ENCODE measurements at places on chromosomes 4 and X.

- no peak for DNase-seq
Observed at GRCh38 chr4:177573507-177573906, 131.3 kb upstream of the AGA start.

GRCh38 chr4:3408793-3409330 lies 32.9 kb upstream of the HGFAC start:
- no peak for DNase-seq

- DNase-seq, result no peak
Observed at GRCh38 chr4:118740869-118741268, 55.7 kb downstream of the METTL14 start.

DNA sequence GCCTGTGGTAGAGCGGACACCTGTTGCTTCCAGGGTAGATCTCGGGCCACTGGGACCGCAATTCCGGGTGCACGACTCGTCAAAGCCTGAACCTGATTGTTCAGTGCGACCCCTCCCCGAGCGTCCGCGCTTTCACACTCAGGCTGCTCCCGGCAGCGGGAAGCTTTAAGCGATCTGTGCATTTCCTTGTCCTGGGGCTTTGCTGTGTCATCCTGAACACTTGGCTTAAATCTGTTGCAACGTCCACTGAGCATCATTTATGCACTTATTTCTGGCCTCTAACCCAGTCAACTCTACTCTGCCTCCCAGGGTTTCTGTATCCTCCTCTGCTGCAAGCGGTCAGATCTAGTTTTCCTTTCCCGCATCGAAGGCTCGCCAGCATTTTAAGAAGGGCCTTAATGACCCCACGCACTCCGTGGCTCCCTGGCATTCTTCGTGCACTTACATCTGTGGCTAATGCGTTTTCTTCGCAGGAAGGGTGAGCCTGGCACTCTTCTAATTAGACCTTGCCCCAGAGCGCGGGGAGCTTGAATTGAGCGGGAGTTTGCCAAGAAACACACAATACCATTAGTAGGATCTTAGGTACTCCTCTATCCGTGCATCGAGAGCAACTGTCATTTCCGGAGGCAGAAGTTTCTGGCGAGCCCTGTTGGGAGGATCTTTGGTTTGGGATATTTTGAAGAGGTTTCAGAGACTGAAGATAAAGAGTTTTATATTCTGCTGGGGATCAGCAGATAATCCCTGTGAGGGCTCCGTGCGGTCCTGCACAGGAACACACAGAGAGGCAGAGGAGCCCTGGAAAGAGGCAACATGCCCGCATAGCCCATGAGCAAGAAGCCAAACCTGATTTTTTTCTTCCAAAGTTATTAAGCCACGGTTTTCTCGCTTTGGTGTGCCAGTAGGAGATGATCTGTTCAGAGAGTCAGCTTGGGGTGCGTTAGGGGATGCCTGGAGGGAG lies 654 bp upstream of the DDIT4L start:
- no peak for DNase-seq

GRCh38 chrX:70592091-70592490 lies 147.5 kb downstream of the DLG3 start:
- DNase-seq, result peak; percentile 20

DNA sequence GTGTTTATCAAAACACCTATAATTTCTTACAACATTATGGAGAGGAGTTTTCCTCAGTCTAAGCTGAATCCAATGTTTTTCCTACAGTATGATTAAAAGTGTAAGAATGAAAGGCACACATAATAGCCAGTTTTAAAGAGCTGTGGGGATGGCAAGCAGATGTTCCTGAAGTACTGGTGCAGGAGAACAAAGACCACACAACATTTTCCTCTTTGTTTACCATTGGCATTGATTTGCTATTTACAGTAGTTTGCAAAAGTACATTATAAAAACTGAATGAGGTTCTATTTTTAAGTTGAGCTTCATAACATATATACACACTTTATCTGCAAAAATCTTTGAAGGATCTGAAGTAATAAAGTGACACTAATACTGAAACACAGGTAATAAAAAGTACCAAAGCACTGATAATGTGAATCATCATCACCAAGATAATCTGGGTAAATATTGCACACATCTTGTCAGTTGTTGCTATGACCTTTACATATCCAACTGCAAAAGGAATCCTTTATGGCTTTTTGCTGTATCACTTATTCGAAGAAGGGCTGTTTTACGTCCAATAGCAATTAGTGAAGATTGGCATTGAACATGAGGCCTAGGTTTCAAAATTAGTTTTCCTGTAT lies 22.5 kb downstream of the TCEAL1 start:
- no peak for DNase-seq

DNA sequence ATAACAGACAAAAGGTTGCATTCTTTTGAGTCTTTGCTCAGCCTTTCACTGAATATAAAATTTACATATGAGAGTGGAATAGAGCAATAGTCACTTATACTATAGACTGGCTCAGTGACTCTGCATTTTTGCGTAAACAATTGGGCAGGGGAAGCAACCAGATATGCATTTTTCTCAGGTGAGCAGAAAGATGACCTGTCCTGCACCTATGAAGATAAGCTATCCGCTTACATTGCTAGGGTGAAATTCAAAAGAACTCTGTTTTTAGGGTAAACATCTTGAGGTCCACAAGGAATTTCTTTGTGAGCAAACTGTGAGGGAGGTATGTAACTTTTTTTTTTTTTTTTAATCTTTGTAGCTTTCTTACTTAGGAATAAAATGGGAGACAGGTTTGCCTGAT lies 602.4 kb upstream of the PRKX start:
- DNase-seq, result no peak

- DNase-seq, result no peak
Observed at GRCh38 chrX:107566604-107567262, 61.6 kb upstream of the PRPS1 start.

DNA sequence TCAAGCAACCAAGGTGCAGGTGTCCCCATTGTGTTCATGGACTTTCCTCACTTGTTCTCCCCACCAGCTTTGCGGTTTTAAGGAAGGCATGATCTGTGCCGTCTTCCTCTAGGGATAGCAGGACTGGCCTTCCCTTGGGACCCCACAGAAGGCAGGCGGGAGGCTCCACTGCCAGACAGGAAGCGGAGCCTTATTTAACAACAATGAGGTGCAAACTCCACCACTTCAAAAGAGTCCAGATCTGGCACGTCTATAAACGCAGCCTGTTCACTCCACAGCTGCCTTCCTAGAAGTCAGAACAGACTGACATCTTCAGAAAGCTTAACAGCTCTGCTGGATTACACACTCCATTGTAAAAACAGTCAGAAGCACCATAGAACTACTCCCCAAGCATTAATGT lies 1.7 kb upstream of the GPR143 start:
- no peak for DNase-seq

DNA sequence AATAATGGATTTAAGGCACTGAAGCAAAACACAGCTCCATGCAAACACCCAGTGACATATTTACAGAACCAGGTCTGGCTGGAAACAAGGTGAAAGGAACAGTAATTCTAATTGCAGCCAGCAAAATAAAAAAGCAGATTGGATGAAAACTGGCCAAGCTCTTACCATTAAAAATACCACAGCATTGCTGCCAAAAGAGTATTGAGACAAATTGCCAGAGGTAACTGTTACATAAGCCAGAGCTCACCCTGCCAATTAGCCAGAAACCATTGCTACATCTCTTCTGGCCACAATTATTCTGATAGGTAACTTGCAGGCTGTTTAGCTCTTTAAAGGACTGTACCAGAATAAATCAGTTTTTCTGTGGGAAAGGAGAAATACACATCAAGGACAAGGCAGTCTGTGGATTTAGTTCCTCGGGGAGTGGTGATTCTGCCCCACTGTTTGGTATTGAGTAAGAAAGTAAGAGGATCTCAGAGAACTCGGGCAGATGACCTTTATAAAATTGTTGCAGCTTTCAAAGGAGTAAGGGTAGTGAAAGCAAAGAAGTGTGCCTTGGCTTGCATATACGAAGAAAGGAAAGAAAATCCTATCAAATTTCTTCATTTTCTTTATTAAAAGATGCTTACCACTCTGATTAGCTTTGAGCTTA lies 369.5 kb downstream of the PPP3CA start:
- no peak for DNase-seq

DNA sequence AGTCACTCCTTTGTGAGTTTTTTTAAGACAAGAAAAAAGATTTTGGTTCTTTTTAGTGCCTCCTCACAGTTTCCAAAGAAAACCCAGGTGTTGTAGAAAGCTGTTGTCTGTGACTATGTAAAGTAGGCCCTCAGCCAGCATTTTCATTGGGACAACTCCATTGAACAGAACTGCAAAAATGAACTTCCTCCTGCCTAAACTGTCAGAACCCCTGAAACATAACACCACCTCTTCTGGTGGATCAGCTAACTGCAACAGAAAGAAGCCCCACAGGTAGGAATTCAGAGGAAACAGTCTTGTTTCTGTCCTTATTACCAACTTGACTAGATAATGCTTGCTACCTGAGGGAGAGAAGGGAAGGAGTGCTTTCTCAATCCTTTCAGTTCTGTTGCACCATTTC lies 3.4 kb upstream of the ATP11C start:
- no peak for DNase-seq

DNA sequence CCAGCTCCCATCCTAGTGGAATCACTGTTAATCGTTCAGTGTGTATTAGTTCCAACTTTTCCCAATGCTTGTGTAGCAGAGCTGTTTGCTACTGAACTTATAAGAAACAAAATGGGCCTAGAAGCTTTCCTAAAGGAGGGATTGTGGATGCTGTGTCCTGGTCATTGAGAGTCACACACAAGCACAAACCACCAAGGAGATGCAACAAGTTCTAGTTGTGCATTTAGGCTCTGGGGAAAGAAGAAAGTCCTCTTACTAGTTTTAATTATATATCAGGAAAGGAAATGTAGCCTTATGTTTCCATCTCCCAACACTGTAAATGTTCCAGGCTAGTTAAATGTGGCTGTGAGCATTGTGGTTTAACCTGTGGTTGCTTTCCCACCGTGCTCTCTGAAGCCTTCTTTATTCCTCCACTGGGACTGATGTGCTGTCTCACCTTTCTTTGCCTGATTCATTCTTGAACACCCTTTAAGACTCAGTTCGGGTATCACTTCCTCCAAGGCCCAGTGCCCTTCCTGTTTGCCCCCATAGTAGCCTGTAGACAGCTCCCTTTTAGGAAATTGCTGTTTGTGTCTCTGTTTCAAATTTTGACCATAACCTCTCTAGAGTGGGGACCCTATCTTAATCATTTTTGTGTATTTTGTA lies 34.3 kb downstream of the ATP10D start:
- no peak for DNase-seq

- DNase-seq, result no peak
Observed at GRCh38 chr4:164800786-164801185, 46.9 kb downstream of the SMIM31 start.

- no peak for DNase-seq
Observed at GRCh38 chr4:3313139-3313538, 20.3 kb downstream of the RGS12 start.

- no peak for DNase-seq
Observed at GRCh38 chr4:128840711-128841318, 31.3 kb downstream of the JADE1 start.

DNA sequence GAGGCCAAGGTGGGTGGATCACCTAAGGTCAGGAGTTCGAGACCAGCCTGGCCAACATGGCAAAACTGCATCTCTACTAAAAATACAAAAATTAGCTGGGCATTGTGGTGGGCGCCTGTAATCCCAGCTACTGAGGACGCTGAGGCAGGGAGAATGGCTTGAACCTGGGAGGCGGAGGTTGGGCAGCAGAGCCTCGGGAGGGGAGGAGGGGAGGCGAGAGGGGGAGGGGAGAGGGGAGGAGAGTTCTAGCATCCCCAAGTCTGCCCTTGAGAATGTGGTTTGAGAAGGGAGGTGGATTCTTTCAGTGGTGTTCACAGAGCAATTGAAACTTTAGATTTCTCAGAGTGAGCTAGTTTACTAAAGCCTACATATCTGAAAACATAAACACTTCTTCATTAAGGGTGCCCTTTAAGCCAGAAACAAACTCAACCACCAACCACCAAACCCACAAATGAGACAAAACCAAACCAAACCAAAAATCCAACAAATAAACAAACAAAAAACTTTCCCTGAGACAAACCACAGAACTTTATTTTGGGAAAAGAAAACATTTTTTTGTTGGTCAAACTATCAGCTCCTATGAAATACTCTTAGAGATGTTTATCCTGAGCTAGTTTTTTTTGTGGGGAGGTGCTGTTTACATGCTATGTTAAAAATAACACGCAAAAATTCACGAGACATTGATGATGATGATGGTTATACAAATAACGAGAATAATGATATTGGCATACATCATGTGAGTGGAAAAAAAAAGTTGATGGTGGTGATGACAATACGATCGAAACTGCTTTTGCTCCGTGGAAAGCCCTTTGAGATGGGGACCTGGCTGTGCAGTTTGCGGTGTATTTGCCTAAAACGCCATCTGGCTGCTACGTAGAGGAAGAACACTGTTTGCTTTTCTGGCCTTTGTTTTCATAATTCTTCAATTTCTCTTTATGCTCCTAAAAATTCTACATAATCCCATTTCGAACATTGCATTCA lies 98.2 kb upstream of the PRKX start:
- peak; percentile 12 for DNase-seq

- DNase-seq, result no peak
Observed at GRCh38 chr4:140928880-140929279, 172.7 kb upstream of the TBC1D9 start.

GRCh38 chr4:105399532-105400161 lies 74.2 kb downstream of the PPA2 start:
- no peak for DNase-seq

- no peak for DNase-seq
Observed at GRCh38 chr4:84028340-84028739, 470.8 kb downstream of the NKX6-1 start.

- DNase-seq, result no peak
Observed at GRCh38 chr4:156138781-156139280, 185.2 kb upstream of the CTSO start.

GRCh38 chrX:78957049-78957767 lies 12.0 kb downstream of the P2RY10 start:
- no peak for DNase-seq

- peak; percentile 21 for DNase-seq
Observed at GRCh38 chrX:16807548-16807947, 21.3 kb downstream of the TXLNG start.

DNA sequence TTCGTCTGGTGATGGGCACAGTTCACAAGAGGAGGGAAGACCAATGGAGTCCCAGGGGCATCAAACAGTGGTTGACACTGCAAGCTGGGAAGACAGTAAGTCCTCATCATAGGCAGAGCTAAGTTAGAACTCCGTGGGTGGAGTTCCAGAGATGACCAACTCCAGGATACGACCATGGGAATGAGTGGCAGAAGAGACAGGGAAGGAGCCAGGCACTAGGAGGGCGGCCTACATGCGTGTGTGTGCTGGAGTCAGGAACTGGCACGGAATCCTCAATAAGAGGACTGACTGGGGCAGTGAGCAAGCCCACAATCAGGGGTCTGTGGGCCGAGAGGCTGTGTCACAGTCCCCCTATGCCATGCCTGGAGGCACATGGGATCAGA lies 30.4 kb upstream of the IRAK1 start:
- no peak for DNase-seq
